Activated T-helper 1 cell treated with Interleukin-2 at 50 U/mL for 16 hours (primary cell): ENCODE measurements at places on chromosomes 4 and X.

DNA sequence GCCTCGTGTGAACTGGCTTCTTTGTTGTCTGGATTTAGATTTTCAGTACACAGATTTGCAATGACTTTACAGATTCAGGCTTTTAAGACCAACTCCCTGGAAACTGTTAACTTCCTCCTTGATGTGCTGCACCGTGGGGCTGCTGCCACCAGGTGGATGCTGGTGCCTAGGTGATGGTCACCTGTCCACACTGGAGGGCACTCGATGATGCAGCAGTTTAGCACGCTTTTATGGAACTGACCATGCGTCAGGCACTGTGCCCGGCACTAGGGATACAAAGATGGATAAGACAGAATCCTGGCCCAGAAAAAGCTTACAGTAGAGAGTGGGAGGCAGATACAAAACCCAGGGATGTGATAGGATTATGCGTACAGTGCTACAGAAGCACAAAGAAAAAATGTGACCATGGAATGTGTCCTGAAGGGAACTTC lies 180.7 kb downstream of the CEP135 start:
- DNase-seq = no peak

DNA sequence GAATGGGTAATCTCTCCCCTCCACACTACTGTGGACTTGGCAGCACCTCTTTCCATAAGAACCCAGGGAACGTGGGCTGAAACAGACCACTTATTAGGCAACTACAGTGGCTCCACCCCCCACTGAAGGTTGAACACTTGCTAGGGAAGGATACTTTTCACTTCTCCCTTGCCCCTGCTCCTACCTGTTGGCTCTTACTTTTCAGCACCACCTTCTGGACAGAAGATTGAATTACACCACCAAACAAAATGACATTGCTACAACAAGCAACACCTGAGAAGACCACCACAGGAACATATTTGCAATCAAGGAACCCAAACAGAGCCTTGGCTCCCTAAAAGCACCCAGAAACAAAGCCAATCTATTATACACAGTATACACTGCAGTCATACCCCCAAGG lies 132.1 kb upstream of the CXCL13 start:
- no peak for DNase-seq

DNA sequence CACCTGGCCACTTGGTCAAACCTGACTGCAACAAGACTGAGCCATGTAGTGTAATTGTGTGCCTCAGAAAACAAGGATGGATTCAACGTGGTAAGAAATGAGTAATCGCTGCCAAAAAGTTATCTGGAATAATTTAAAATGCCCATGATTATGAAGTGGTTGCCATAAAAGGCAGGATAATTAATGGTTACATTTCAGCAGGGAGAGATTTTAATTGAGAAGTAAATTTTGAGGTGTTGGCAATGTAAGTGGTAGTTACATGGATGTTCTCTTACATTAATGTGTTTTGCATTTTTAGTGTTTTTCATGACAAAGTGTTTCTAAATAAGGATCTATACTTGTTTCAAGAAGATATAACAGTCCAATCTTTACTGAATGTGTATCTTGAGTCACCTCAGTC lies 15.7 kb downstream of the HAUS3 start:
- DNase-seq = no peak

DNA sequence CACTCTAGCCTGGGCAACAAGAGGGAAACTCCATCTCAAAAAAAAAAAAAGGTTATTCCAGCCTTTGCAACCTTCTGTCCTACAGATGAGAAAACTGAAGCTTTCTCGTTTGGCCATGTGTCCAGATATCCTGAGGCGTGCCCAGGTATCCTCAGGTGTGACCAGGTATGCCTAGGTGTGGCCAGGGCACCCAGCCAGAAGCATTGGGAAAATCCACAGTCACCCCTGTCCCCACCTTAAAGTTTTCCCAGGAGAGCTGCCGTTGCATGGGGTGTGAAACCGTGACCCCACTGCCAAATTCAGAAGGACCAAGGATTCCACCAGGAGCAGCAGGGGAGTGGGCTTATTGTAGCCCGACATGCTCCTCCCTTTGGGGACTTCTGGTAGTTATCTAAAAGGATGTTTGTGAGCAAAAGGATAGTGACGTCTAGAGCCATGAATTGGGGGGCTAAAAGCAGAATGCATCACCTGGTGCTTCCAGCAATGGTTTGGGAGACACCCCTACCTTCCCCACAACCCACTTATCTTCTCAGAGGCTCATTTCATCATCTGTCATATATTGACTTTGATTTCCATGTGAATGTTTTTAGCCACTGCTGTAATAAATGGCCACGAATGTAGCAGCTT lies 4.0 kb upstream of the DHRSX start:
- DNase-seq = no peak

- DNase-seq = no peak
These were observed 16.7 kb downstream of the LETM1 start for GRCh38 chr4:1839282-1839681.

- DNase-seq = no peak
These were observed 159.2 kb upstream of the FAM241A start for GRCh38 chr4:111986095-111986494.

DNA sequence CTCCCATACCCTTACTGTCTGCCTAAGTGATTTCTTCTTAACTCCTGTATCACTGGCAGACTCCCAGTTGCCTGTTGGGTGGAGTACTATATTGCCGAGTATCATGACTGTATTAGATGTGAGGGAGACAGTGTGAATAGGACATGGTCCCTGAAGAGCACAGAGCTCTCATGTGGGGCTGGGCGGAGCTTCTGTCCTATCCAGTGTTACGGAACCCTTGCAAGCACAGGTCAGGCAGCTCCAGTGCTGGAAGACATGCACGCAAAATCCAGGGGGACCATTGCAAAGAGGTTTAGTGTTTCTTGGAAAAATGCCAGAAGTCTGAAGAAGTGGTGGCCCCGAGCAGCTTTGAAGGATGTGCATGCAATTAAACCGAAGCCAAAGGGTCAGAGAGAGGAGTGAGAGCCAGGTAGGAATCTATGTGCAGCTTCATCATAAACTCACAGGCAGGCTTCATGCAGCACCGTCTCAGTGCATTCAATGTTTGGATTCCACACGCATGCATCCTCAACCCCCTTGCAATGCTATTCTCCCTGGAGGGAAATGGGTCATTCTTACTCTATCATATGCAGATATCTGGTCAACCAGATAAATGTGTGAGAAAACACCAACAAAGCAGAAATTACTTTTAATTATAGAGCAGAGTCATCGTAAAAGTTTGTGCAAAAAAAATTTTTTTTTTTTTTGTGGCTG lies 49.7 kb upstream of the DHRSX start:
- DNase-seq = no peak

GRCh38 chr4:89324671-89325070 lies 17.1 kb upstream of the GPRIN3 start:
- no peak for DNase-seq

DNA sequence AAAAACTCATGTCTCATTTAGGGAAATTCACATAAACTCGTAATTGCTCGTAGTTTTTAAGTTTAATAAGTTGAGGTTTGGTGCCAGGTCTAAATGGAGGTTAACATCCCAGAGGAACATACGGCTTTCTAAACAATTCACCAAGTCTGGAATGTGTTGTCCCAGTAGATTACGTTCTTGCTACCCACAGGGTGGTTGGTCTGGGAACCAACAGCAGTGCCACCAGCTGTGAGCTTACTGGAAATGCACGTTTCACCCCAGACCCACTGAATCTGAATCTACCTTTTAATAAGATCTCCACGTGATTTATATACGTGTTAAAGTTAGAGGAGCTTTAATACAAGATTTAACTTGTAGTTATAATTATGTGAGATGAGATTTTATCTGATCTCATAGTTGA lies 134.3 kb downstream of the BMPR1B start:
- DNase-seq = no peak

DNA sequence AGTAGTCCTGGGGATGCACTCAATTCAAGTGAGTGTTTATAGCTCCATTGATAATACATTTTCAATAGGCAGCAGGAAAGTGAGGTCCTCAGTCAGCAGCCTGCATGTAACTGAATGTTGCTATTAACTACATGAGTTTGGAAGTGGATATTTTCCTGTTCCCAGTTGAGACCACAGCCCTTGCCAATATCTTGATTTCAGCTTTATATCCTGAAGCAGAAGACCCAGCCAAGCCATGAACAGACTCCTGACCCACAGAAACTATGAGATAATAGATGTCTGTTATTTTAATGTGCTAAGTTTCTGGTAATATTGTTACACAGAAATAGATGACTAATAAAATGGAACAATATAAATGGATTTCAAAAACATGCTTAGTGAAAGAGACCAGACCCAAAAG lies 63.7 kb downstream of the VSIG4 start:
- no peak for DNase-seq

DNA sequence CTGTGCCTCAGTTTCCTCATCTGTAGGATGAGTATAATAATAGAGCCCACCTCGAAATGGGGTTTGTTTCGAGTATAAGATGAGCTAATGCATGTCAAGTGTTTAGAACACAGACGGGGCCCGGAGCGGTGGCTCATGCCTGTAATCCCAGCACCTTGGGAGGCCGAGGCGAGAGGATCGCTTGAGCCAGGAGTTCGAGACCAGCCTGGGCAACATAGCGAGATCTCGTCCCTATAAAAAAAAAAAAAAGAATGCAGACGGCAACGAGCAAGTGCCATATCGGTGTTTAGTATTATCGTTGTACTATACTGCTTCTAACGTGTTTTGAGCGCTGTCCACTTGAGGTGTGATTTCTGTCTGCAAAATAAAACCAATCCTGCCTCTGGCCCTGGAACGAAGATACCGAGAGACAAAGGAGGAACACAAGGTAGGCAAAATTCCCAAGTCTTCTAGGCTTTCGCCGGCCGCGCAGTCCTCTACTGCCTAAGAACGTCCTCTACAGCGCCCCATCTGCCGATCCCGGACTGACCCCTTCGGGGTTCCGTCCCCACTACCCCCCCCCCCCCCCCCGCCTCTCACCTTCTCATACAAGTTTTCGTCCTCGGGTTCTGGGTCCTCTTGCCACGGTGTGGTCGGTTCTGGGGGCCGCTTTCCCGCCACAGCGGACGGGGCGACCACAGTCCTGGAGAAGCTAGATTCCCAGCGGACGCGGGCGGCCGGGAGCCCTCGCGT lies 442 bp downstream of the NDUFB11 start:
- no peak for DNase-seq

GRCh38 chr4:2831611-2832308 lies 11.9 kb upstream of the ADD1 start:
- no peak for DNase-seq

- no peak for DNase-seq
These were observed 272.3 kb upstream of the FGF16 start for GRCh38 chrX:77174680-77175519.

GRCh38 chr4:5638976-5639375 lies 69.4 kb downstream of the EVC2 start:
- DNase-seq = no peak

GRCh38 chr4:28792917-28793597 lies 1927.1 kb upstream of the PCDH7 start:
- no peak for DNase-seq
